ENCODE measurements at places on chromosomes 2 and 18.
A peak's percentile ranks its signal among the peaks of the same experiment; 100 is the strongest.

DNA sequence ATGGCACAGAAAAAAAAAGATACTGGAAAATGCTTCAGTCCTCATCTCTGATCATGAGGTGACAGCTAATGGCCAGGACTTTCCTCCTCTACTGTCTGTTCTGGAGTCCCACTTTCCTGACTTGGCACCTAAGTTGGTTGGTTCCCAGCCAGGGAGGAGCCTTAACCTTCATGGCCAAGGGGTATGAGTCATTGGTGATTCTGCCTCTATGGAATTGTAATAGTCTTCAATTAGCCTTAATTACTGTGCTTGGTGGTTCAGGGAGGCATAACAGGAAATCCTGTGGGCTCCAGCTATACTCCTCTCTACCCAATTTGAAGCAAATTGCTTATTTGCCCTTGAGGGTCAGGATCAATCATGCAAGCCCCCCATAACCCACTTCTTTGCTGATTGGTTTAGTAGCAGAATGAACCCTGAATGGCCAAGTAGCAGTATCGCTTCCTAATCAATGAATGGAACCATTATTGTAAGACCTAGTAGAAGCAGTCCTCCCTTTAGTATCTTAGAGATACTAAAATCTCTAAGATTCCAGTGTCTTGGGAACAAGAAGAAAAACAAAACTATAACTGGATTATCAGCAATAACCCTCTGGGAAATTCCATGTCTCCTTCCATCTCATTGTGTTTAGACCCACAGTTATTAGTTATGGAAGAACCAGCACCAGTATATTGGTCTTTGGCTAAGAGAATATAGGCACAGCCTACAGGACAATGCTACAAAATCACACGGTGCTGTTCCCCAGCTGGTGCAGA lies 109.0 kb downstream of the COL6A3 start:
- no peak for DNase-seq

GRCh38 chr2:134109725-134110124 lies 144.1 kb upstream of the MGAT5 start:
- no peak for DNase-seq

DNA sequence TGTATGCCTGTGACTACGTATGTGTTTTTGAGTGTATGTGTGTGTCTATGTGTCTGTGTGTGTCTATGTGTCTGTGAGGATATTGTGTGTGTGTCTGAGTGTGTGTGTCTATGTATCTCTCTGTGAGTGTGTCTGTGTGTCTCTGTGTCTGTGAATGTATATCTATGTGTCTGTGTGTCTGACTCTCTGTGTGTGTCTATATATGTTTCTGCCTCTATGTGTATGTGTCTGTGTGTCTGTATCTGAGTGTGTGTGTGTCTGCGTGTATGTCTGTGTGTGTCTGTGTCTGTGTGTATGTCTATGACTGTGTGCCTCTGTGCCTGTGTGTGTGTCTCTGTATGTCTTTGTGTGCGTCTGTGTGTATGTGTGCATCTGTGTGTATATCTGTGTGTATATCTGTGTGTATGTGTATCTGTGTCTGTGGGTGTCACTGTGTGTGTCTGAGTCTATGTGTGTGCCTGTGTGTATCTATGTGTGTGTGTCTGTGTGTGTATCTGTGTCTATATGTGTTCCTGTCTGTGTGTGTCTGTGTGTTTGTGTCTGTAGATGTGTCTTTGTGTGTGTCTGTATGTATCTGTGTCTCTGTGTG lies 172.7 kb downstream of the MYCN start:
- no peak for DNase-seq

DNA sequence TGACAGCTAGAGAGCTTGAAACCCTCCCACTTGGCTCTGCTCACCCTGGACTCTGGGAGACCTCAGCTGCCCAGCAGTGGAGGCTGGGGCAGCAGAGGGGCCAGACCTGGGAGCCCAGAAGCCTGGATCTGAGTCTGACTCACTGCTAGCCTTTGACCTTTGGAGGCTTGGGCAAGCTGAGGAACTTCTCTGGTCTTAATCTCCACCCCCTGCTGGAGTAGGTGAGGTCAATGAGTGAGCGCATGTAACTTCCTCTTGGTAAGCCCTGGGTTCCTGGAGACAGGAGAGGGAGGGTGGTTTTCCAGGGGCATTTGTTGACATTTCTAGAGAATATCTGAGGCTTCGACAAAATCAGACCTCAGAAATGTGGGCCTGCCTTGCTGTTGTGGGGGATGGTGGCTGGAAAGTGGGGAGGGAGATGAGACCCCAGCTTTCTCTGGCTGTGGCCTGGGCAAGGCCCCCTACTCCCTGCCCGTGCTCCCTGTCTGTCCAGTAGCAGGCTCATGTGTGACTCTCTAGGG lies 73.0 kb upstream of the YWHAQ start:
- no peak for DNase-seq

GRCh38 chr2:8693157-8693821 lies 11.4 kb downstream of the ID2 start:
- DNase-seq: no peak

- DNase-seq: no peak
These were observed 34.6 kb downstream of the ZBTB7C start for GRCh38 chr18:48374423-48375149.

DNA sequence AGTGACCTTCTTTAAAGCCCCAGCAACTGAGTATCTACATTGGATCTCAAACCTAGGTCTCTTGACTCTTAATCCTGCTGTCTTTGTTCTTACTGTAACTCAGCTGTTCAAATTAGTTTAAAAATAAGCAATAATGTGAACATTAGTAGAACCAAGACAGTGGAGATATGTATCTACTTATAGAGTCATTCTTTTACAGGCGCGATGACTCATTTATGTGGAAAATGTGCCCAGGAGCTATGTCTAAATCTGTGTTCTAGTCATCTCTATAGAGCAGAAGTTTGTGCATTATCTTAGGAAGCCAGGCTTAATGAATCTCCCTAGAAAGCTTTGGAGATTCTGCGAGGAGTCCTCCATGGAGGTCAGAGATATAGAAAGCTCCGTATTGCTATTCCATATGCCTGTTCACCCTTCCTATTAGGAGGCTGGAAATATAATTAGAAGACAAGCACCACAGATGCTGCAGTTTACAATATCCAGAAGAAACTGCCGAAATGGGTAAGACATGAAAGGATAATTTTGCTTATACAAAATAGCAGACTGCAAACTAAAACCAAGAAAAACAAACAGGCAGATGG lies 211.6 kb downstream of the TRIB2 start:
- no peak for DNase-seq

DNA sequence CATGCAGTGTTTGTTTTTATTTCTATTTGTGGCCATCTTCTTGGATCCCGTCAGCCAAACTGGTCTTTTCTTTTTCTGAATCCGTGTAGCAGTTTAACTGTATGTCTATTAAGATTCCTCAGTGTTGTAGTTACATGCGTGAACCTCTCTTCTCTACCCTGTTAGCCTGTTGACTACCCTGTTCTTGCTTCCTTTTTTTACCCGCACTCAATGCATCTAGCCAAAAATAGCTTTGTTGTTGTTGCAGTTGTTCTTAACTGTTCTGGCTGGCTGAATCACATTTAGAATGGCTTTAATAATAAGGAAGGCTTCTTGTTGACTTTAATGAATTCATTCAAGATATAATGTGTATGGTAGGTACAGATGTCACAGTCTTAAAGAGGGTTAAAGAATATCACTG lies 137.1 kb downstream of the LCLAT1 start:
- no peak for DNase-seq

DNA sequence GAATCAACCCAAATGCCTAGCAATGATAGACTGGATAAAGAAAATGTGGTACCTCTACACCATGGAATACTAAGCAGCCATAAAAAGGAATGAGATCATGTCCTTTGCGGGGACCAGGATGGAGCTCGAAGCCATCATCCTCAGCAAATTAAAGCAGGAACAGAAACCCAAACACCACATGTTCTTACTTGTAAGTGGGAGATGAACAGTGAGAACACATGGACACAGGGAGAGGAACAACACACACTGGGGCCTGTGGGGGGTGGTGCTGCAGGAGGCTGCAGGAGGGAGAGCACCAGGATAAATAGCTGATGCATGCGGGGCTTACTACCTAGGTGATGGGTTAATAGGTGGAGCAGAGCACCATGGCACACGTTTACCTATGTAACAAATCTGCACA lies 8.4 kb upstream of the PID1 start:
- DNase-seq: no peak

DNA sequence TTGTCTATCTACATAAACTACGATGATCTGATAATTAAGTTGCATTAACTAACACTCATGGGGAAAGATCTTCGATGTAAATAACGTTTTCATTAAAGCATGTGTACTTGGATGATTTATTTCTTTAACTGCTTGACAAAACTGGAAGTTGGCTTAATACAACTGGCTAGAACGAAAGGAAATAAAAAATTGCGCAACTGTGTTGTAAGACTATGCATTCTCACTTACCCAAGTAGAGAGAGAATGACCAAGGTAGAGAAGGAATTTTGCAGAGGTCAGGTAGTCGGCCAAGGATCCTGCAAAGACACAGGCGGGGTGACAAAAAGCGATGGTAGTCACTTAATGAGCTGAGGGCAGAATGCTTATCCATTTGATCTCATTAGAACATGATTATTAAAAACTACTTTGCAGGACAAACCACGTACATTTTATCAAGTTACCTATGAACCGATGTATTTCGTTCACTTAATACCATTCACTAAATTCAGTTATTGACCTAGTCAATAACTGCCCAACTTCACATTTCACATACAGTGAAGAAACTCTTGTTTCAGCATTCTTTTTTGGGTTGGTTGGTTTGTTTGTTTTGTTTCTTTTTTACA lies 900 bp downstream of the SLC40A1 start:
- DNase-seq: no peak

- DNase-seq: no peak
These were observed 159.8 kb downstream of the METTL4 start for GRCh38 chr18:2411381-2411960.

DNA sequence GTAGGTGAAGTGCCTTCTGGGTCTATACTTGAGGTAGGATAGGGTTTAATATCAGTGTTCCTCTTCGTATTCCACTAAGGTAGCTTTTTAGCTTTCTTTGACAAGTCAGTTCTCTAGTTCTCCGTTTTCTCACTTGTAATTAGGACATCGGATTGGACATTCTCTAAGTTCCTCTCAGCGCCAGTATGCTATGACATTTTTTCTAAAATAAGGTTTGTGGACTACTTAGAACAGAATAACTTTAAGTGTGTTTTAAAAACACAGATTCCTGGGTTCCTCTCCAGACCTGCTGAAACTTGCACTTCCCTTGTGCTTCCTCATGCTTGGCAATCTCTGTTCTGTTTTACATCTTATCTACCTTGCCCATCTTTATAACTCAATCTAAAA lies 69.3 kb upstream of the YWHAQ start:
- no peak for DNase-seq

DNA sequence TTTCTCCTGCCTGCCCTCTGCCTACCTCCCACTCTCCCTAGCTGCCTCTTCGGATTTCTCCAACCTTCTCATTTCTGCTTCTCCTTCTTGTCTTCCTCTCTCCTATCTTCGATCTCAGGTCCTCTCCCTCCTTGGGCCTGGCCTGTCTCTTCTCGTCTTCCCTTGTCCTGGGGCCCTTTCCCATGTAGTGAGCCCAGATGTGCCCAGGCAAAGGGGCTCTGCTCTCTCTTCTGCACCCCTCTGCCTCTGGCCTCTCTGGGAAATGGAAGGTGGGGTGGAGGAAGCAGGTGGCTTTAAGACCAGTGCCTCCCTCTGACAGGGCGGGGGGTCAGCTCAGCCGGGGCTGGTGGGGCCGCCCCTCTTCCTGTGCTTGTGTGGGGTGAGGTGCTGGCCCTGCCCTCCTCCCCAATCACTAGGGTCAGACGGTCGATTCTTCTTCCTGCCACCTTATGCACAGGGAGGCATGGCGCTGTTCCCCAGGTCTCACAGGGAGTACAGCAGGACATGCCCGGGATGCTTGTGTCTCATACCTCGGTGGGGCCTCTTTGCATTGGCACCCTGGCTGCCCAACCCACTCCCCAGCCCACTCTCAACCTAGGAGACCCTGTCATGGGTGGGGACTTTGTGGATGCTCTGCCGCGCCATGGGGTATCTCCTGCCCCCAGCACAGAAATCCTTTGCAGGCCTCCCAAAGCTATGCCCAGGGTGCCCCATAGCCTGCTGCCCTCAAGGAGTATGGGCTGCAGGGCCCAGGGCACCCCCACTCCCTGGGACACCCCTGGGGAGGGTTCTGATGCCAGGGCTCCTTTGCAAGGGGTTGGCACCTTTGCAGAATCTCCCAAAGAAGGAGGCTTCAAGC lies 213.8 kb upstream of the HAAO start:
- no peak for DNase-seq

- DNase-seq: no peak
These were observed 158.9 kb downstream of the PRPF40A start for GRCh38 chr2:152558158-152558984.

GRCh38 chr2:85016446-85016845 lies 45.5 kb downstream of the KCMF1 start:
- DNase-seq: no peak

DNA sequence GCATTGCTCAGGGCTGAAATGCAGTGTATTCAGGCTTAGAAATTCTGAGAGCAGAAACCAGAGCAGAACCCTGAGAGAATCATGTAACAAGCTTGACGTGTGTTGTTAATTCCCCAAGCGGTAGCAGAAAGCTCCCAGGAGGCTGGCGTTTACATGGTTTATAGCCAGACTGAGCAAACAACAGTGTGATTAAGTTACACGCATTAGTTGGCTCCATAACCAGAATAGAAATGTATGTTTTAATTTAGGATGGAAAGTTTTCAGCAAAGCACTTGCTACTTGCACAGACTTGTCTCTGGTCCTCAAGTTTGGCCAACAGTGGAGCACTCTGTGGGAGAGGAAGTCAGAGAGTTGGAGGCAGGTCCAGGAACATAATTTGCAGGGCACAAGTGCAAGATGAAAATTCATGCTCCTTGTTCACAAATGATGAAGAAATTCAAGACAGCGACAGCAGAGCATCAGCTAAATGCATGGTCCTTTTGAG lies 69.3 kb downstream of the MAPK4 start:
- DNase-seq: peak; percentile 68

GRCh38 chr18:10235661-10235952 lies 218.8 kb upstream of the APCDD1 start:
- peak; percentile 88 for DNase-seq

GRCh38 chr2:45778720-45779171 lies 127.3 kb downstream of the PRKCE start:
- DNase-seq: peak; percentile 23

GRCh38 chr2:124480958-124481357 lies 455.9 kb downstream of the CNTNAP5 start:
- DNase-seq: no peak

GRCh38 chr2:54578648-54579045 lies 122.5 kb downstream of the SPTBN1 start:
- DNase-seq: no peak

DNA sequence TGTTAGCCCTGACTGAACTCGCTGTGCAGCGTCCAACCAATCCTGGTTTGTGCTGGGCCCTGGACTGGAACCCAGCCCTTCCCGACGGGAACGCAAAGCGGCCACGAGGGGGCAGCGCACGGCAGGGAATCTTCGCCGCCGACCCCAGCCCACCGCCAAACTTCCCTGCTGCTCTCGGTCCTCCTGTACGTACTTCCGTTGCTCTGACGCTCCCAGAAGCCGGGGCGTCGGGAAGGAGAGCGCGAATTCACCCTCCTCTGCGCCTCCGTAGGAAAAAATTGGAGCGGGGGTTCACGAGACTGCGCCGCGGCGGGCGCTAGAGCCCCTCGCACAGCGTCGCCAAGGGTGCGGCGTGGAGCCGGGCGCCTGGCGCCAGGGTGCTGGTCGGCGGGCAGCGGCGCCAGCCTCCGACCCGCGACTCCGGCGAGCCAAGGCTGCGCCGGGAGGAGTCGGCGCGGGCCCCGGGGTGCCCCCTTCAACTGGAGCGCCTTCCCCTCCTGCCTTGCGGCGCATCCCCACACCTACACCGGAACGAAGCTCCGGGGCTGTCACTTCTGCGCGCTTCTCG lies 873 bp upstream of the SH3RF3 start:
- DNase-seq: no peak

GRCh38 chr2:216702756-216703155 lies 7.4 kb upstream of the IGFBP5 start:
- no peak for DNase-seq

All from LNCaP clone FGC (cell line).